ENCODE measurements at places on chromosomes 5 and 9.

DNA sequence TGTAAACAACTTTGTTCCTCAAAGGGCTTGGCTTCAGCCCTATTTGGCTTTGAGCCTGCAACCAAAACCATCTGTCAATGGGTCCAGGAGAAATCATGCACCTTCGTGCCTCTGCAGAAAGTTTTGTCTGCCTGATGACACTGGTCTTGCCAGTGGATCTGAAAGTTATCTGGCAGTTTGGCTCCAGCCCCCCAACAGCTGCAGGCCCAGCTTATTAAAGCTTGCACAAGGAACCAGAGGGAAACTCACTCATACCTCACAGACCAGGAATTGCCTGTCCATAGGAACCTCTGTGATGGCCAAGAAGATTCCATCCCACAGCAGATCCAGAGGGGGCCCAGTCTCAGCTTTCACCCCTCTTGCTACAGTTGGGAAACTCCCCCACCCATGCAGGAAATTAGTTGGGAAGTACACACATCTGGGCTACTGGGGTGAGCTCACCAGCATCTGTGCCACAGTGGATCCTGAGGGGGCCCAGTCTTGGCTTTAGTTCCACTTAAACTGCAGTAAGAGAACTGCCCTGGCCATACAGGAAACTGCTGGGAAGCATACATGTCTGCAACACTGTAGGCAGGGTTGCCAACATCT is 265.5 kb downstream of the GRIA1 start:
- no peak for DNase-seq

DNA sequence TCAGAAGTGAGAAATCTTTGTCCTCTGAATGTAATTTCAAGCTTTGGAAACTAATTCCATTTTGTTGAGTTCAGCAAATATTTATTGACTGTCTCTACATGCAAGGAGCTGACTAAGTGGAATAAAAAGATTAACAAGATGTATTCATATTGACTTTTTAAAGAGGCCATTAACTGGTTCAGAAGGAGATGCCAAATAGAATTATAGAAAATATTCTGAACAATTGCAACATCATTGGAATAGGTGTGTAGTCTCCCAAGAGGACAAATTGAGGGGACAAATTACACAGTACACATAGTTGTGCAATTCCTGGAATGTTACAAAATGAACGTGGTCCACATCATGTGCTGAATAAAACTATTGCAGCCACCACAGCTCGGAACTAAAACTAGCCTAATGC is 224.2 kb downstream of the NPR3 start:
- no peak for DNase-seq

DNA sequence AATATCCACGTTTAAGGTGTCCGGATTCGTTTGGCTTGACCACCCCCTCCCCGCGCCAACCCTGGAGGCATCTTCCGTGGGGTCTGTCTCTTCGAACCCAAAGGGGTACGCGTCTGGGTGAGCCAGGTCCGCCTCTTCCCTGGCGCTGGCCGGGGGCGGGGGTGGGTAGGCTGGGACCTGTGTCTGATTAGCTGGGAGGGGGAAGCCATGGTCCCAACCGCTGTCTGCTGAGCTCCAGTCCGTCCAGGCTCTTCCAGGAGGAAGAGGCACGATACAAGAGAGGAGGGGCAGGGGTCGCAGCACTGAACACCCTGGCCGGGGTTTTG is at the start of gene LVRN:
LVRN (plus strand) TSS at position 237 of the 326 bp plus-strand sequence. CDS start 143 bp downstream, outside the sequence.
- DNase-seq: no peak

GRCh38 chr9:19022206-19022605 is 10.8 kb downstream of the SAXO1 start:
- no peak for DNase-seq

DNA sequence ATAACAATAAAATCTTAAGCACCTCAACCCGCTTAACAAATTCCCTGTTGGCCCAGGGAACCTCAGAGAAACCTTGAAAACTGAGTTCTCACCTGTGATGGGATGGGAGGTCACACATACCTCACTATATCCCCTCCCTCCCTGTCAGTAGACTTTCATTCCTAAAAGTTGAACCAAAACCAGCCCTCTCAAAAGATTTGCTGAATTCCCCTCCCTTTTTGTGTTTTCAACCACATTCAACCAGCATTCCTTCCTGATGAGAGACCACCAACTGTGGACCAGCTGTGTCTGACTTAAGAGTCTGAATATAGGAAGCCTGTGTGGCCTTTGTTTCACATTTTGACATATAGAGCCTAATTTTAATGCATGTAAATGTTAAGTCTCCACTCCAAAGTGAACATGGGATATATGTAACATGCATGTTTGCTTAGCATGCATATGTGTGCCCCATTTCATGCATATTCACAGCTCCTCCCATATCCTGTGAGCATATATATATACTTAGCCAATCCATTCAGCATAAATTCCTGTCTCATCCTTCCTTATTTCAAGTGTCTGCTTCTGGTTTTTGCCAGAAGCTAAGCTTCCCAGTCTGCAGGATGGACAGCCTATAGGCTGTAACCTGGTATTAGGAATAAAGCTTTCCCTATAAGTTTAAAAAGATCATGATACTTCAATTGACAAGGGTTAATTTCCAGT is 604.6 kb downstream of the PTPRD start:
- no peak for DNase-seq

DNA sequence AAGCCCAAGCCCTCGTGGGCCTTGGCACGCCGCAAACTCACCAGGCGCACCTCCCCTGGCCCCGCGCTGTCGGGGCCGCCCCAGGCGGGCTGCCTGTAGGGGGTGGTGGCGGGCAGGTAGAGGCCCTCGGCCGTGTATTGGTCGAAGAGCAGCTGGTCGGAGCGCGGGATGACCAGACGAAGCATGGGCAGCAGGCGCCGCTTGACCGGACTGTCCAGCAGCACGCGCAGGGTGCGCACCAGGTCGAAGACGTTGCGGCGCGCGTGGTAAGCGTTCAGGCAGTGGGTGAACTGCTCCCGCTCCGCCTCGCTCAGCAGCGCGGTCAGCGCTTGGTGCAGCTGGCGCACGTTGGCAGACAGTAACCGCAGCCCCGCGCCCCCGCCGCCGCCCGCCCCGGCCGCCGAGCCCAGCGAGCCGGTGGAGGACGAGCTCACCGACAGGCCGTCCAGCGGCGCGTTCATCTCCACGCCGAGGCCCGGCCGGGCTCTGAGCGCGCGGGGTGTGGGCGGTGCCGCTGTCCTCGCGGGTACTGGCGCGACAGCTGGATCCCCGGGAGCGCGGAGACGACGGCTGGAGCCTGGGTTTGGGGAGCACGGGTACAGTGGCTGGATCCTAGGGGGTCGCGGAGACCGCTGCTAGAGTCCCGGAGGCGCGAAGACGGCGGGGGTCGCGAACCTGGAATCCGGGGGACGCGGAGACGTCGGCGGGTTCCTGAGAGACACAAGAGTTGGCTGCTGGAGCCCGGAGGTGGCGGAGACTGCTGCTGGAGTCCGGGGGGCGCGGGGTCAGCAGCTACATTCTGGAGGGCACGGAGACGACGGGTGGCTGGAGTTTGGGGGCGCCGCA is 709 bp downstream of the WHRN start:
- DNase-seq: peak; percentile 41

- no peak for DNase-seq
Measured at GRCh38 chr9:83511051-83511450, 27.1 kb downstream of the FRMD3 start.

- DNase-seq: no peak
Measured at GRCh38 chr9:25225938-25226760, 452.1 kb downstream of the TUSC1 start.

DNA sequence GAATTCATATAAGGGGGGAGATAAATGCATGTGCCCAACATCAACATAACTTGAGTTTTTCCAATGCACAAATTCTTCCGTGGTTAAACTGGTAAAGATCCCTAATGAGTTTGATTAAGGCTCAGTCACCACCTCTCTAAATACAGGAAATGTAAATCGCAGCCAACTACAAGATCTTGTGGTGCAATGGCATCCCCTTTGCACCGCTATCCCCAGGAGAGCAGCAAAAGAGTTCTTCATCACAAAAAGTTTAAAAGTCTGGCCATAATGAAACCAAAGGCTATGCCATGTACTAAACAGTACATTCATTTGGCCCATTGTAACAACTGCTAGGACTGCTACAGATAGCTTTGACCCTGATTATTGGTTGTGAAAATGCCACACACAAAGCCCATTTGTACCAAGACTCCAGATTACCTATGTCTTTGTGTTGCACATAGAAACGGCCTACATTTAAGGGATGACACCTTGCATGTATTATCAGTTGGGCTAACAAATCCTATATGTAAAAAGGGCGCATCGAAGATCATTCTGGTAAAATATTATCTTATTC is 44.5 kb downstream of the ZNF608 start:
- no peak for DNase-seq

GRCh38 chr5:175663186-175664184 is 5.6 kb downstream of the HRH2 start:
- DNase-seq: no peak

- no peak for DNase-seq
Measured at GRCh38 chr5:117665121-117665520, 1090.5 kb upstream of the SEMA6A start.

DNA sequence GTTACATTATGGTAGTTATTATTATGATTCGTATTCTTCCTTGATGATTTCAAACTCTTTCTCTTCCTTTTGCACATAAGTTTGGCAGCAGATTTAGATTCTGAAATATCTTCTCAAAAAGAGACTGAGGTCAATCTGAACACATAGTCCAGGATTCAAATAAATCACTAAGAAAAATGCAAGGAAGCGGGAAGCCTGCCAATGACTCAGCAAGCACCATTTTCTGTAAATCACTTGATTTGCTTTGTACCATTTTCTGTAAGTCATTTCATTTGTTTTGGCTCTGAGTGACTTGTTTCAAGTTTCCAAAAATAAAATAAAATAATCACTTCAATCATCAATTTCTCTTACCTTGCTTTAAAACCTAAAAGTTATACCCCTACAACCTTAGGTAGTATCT is 24.6 kb upstream of the GLIS3 start:
- no peak for DNase-seq

DNA sequence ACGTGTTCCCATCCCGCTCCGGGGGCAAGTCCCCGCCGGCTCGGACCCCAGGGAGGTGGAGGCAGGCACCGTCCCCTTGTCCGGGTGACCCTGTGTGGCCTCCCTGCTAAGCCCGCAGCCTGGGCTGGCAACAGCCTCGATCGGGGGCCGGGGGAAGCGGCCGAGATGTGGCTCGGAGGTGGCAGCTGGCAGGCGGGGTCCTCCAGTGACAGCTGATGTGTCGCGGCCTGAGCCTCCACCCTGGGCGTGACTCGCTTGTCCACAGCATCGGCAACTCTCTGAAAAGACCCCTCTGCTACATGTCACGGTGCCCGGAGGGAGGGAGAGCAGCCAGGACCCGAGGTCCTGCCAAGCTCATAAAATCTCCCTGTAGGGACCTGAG is 124.8 kb upstream of the IRX4 start:
- no peak for DNase-seq

DNA sequence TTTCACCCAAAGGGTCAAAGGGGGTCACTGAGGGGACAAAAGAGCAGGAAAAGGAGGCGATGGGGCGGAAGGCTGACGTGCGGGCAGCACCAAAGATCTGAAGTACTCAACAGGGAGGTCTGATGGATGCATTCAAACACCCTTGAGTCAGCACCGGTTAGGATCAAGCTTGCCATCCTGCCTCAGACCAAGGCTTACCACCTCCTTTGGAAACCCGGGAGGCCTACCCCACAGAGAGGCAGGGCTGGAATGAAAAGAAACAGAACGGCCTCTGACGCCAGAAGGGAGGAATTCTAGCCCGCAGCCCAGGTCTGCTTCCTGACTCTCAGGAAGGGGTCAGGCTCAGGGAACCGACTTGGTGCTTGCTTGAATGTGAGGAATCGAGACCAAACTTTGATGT is 125.6 kb downstream of the PAPPA start:
- no peak for DNase-seq

- no peak for DNase-seq
Measured at GRCh38 chr5:17832949-17833745, 198.9 kb downstream of the TAF11L14 start.

DNA sequence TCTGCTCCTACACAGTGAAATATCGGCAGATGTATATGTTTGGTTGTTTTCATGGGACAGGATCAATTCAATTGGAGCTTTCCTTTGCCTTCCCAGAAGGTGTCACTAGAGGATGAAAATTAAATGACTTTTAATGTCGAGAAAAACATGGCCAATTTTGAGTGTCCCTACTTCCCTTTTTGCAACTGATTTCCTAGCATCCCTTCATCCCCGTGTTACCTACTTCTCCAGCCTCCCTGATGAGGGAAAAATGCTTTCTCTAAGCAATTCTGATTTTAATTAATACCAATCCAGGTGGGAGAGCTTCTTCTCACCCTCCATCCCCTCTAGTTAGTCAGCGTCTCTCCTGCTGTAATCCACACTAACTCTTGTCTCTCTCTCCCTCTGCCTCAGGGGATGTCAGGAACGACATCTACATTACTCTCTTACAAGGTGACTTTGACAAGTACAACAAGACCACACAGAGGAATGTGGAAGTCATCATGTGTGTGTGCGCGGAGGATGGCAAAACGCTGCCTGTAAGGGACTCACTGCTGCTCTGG is 64.9 kb downstream of the DOCK2 start:
- no peak for DNase-seq

DNA sequence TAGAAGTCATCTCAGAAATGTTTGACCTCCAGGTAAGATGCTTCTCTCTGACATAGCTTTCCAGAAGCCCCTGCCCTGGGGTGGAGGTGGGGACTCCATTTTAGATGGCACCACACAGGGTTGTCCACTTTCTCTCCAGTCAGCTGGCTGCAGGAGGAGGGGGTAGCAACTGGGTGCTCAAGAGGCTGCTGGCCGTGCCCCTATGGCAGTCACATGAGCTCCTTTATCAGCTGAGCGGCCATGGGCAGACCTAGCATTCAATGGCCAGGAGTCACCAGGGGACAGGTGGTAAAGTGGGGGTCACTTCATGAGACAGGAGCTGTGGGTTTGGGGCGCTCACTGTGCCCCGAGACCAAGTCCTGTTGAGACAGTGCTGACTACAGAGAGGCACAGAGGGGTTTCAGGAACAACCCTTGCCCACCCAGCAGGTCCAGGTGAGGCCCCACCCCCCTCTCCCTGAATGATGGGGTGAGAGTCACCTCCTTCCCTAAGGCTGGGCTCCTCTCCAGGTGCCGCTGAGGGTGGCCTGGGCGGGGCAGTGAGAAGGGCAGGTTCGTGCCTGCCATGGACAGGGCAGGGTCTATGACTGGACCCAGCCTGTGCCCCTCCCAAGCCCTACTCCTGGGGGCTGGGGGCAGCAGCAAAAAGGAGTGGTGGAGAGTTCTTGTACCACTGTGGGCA is 642 bp downstream of the CSF2 start:
- no peak for DNase-seq

GRCh38 chr9:84266087-84266561 is 74.4 kb downstream of the SLC28A3 start:
- no peak for DNase-seq

- DNase-seq: no peak
Measured at GRCh38 chr5:67146574-67146973, 50.0 kb downstream of the CD180 start.

GRCh38 chr5:166906991-166907713 is 1384.3 kb upstream of the WWC1 start:
- no peak for DNase-seq

GRCh38 chr9:86406366-86406765 is 52.2 kb upstream of the TUT7 start:
- no peak for DNase-seq

GRCh38 chr5:68505917-68506860 is 290.6 kb downstream of the PIK3R1 start:
- no peak for DNase-seq

GRCh38 chr5:127079994-127080491 is 6.7 kb upstream of the C5orf63 start:
- DNase-seq: no peak

GRCh38 chr5:131992370-131992769 is 19.1 kb downstream of the ACSL6 start:
- no peak for DNase-seq

- DNase-seq: no peak
Measured at GRCh38 chr5:51388488-51389287, 5.4 kb downstream of the ISL1 start.

- no peak for DNase-seq
Measured at GRCh38 chr5:157651623-157652376, 438 bp downstream of the SOX30 start.
